ENCODE measurements at places on chromosomes 11 and 22.

GRCh38 chr11:132158091-132158490, 787.7 kb downstream of the NTM start:
- DNase-seq = peak; percentile 1

DNA sequence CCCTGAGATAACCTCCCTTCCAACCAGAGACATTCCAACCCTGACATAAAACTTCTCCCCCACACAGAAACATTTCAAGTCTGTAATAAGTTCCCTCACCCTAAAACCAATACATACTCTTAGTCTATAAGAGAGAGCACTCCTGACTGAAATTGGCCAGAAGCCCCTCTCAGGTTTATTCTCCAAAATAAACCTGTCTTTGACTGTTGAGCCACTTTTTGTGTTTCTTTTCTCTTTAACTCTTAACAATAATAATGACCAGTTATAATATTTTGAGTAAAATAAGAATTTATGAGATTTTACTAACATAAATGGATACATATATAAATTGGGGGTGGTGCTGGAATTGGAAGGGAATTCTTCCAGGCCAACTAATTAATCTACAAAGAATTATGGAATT, 93.6 kb downstream of the GRM5 start:
- DNase-seq = no peak

DNA sequence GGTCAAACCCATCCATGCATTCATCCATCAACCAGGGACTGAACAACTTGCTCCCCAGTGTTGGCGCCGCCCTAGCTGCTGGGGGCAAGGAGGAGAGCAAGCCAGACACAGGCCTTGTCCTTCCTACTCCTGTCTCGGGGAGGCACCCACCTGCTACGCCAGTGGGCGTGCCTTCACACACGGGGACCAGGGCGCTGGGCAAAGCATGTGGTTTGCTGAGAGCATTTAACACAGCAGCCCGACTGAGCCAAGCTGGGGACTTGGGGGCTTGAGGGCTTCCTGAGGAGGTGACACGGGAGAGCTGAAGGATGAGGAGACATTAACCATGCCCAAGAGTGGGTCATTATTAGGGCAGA, 30.6 kb downstream of the CACNA1I start:
- no peak for DNase-seq

GRCh38 chr22:46823654-46824053, 61.2 kb downstream of the TBC1D22A start:
- no peak for DNase-seq

DNA sequence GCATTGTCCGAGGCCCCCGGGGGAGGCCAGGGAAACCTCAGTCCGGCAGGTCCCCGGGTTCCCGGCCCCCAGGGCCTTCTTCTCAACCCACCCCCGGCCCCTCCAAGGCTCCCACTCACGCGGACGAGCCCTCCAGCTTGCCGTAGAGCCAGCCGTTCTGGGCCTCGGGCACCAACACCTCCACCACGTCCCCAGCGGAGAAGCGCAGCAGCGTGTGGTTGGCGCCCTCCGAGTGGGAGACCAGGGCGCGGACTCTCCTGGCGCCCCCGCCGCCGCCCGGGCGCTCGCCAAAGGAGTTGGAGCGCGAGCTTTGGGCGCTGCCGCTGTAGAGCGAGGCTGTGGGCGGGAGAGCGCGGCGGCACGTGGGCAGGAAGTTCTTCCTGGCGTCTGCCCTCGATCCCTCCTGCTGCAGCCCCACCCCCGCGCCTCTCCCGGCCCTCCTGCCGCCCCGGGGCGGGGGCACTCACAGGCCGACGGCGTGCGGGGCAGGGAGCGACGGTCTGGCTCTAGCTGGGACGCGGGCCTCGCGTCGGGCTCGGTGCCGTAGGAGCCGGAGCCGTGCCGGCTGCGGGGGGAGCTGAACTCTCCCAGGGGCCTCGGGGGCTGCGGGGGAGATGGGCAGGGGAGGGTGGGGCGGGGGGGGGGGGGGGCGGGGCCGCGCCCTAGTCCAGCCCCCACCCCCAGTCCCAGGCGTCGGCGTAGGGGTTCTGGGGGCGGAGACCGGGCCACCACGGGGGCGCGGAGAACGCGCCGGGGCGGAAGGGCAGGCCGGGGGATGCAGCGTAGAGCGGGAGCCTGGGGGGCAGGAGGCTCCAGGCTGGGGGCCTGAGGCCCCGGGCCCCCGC, 4.9 kb upstream of the SLC16A8 start:
- no peak for DNase-seq

DNA sequence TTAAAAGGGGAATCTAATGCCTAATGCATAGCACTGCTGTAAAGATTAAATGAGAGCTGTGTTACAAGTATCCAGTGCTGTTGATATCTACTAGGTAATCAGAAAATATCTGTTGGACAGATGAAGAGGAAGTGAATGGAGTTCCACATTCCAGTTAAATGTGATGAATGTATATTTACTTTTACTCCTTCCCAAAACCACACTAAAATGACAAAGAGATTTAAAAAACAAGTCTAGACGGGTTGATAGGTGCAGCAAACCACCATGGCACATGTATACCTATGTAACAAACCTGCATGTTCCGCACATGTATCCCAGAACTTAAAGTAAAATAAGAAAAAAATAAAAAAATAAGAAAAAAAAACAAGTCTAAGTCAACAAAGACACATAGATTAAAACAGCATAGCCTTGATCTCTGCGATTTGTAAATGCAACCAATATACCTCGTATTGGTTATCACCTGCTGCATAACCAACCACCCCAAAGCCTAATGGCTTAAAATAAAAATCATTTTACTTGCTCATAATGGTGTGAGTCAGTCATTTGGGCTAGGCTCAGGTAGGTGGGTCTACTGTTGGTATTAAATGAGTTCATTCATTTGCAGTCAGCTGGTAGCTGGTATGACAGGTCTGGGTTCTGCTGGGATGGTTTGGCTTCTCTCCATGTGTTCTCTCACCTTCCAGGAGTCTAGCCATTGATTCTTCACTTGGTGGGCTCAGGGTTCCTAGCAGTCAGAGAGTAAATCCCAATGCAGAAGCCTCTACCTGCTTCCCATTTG, 39.7 kb upstream of the SLC6A5 start:
- DNase-seq = no peak

- no peak for DNase-seq
Measured at GRCh38 chr11:84887055-84887629, 740.0 kb downstream of the DLG2 start.

GRCh38 chr22:46490538-46490937, 46.9 kb downstream of the CELSR1 start:
- no peak for DNase-seq

DNA sequence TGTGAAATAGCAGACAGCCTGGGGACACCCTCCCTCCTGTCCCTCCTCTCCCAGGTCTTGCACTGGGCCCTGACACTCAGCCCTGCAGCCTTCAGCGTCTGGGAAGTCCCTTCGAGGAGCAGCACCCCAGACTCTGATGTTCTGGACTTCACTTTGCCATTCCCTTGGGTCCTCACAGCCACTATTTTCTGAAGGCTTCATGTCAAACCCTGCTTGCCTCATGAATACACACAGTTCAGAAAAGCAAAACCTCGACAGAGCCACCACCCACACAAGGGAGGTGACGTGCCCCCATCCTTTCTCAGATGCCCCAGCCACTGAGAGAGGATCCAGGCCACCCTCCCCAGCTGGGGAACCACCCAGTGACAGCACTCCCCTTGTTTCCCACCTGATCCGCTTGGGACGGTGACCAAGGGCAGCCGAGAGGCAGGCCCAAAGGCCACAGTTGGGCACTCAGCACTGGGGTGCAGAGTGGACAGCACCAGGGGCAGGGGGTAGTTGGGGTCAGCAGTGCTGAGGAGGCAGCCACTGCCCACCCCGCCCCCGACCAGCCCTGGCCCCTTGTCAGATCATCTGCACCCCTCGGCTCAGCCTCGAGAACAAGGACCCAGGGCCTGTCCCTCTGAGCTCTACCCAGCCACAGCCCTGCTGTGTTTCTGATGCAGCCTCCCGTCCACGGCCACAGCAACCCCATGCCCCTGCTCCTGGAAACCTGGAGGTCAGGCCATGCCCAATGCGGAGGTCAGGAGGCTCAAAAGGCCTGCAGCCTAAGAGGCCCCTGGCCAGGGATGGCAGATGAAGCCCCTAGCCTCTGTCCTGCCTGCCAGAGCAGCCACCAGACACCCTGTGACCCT, 3.1 kb upstream of the TNNT3 start:
- DNase-seq = no peak

- no peak for DNase-seq
Measured at GRCh38 chr11:10502770-10503169, 38.2 kb downstream of the RNF141 start.

DNA sequence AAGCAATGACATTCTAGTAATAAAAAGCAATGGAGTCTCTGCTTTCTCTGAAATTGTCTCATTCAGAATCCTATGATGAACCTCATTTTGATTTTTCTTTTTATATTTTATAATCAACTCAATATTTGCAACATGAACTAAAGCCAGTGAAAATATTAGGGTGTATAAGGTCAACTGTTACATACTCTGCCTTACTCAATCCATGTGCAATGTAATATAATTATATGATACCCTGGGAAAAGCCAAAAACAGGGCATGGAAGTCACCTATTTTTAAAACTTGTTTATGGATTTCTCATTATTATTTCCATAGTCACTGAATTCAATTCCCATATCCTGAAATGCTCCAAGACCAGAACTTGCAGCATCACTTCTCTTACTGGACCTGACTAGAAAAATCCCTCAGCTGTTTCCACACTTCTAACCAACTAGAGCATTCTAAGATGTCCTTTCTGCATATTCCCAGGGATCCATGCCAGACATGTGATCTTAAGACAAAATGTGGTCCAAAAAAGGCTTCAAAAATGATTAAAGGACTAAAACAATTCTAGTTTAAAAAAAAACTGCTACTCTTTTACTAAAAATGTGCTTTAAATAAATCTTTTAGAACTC, 97.3 kb downstream of the GUCY1A2 start:
- DNase-seq = no peak

- DNase-seq = peak; percentile 88
Measured at GRCh38 chr11:59216641-59217564, 4.2 kb upstream of the MPEG1 start.

GRCh38 chr11:646214-646613, 9.1 kb downstream of the DRD4 start:
- DNase-seq = no peak

DNA sequence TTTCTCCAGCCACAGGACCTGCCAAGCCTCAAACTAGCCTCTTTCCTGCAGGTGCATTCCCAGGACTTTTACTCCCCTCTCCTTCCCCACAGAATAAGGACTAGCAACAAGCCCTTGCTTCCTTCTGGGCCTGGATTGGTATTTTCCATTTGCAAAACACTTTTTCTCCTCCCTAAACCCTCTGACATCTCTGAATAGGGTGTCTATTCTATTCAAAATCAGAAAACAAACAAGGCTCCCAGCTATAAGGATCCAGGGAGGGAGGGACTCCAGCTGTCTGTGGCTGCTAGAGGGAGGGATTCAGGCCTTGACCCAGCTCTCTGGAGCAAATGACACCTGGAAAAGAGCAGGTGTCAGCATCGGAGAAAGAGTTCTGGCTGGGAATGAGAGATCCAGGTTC, 168.5 kb upstream of the BDNF start:
- DNase-seq = no peak

GRCh38 chr11:134642206-134642605, 230.2 kb upstream of the B3GAT1 start:
- peak; percentile 47 for DNase-seq

DNA sequence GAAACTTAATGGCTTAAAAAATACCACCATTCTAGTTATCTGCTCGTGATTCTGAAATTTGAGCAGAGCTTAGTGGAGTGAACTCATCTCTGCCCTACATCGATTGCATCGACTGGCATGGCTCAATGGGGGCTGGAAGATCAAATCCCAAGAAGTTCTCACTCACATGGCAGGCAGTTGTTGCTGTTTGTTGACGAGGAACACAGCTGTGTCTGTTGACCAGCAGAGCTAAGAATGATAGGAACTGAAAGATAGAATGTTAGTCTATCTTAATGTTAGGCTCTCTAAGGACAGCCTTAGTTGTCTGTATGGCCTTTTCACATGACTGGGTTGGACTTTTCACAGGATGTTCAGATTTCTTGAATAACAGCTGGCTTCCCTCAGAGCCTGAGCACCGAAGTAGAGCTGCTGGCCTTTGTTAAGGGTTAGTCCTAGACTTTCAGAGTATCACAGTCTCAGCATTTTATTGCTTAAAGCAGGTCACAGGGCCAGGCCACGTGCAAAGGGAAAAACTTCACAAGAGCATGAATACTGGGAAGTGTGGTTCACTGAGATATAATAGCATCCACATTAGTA, 31.6 kb upstream of the IZUMO1R start:
- no peak for DNase-seq

DNA sequence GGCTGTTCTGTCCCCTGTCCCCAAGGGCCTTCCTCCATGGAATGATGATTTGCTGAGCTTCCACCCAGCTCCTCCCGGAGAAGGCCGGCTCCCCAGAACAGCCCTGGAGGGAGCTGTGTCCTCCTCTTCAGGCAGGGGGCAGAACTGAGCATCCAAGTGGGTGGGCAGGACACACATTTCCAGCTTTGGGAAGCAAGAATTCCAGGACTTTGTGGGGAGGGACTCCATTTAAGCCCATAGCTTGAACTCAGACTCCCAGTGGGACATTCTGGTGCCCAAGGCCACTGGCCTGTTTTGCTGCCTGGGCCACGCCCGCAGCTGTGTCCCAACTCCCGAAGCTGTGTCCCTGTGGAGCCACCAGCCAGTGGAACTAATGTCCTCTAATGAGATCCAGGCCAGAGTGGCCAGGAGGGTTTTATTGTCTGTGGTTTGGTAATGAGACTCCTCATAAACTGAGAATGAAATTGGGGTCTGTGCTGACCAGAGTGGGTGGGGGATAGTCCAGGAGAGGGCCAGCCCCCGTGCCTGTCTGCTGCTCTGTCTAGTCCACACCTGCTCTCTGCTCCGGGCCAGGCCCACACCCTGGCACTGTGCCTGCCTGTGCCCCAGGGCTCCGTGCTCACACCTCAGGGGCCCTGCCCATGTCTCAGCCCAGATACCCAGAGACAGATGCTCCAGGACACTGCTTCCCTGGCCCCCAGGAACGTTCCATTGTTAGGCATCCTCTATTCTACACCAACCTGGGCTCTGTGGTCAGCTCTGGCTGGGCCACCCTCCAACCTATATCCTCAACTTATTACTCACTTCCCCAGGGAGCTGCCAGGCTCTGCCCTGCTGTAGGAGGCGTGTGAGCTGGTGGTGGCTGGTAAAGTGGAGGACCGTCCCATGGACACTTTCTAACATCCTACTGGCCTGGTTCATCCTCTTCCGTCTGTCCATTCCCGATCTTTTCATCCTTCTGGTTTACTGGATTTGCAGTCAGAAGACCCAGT, 7.6 kb downstream of the NECTIN1 start:
- peak; percentile 85 for DNase-seq

DNA sequence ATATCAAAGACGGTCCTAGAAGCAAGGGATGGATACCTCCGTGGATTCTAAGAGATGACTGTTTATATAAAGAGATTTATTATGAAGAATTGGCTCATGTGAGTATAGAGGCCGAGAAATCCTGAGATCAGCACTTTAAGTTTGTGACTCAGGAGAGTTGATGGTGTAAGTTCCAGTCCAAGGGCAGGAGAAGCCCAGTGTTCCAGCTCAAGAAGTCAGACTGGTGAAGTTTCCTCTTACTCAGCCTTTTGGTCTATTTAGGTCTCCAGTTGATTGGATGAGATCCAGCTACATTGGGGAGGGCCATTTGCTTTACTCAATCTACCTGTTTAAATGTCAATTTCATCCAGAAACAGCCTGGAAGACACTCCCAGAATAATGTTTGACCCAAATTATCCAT, 45.1 kb downstream of the TSPAN18 start:
- DNase-seq = peak; percentile 36

- peak; percentile 71 for DNase-seq
Measured at GRCh38 chr11:79488286-79488685, 47.5 kb upstream of the TENM4 start.

- no peak for DNase-seq
Measured at GRCh38 chr11:203945-204586, 3.1 kb downstream of the BET1L start.

- DNase-seq = no peak
Measured at GRCh38 chr22:49503321-49503720, 324.4 kb downstream of the BRD1 start.
